ENCODE measurements at places on chromosomes 3 and 15.

DNA sequence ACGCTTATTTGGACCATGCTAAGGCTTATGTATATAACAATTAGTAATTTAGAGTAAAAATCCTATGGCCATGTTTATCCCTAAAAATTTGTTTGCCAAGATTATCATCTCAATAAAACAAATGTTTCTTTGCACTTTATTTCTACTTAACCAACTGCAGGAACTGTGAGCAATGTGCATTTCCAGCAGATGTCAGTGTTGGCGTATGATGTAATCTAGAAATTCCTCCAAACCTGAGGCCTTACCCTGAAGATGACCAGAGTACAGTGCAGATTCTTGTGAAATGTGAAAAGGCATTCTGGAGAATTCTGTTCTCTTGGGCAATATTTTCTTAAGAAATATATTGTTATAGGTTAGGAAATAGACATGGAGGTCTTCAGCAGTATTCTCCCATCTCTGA lies 205.9 kb downstream of the MBNL1 start:
- peak; percentile 32 for DNase-seq

GRCh38 chr15:66251790-66252684 lies 1.5 kb downstream of the MEGF11 start:
- DNase-seq = peak; percentile 90

DNA sequence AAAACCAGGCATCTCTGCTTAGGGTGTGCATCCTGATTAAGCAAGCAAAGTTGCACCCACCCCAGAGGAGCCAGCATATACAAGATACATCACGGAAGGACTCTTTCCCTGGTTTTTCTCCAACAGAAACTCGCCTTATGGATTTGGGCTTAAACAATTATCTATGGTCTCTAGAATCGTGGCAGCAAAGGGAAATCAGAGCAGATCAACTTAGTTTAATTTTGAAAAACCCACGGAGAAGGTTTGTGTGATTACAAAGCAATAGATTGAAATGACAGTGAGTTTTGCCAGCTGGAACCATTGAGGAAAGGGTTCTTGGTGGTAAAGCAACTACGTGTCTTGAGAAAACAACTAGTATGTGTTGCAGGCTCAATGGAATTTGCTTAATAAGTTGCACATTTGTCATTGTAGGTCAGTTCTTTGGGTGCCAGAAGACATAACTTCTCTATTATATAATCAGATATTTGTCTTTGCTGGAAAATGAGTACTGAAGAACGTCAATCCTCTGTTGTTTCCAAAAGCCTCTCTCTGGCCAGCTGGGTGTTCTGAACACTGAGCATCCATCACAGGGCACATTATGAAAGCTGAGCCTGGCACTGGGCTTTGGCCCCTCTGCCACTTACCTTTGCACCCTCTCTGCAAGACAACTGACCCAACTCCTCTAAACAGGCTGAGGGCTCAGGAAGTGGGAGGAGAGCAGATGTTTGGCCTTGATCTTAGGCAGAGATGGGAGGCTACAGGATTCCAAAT lies 75.7 kb upstream of the FBN1 start:
- no peak for DNase-seq

GRCh38 chr3:194396859-194397756 lies 2.0 kb downstream of the GP5 start:
- peak; percentile 59 for DNase-seq

DNA sequence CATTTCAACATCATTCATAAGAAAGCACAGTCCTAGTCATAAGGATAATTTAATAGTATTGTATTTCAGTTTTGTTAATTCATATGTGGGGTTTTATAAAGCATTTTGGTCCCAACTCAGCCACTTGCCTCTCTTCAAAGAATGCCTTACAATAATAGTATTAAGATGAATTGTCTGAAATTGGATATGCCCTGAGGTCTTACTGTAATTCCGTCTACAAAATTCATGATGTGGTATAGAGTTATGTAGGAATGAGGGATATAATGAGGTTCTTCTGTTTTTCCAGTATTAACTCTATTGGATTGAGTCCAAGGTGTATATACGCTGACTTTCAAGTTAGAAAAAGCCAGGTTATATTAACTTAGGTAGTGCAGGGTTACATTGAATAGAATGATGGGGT lies 177.0 kb downstream of the GOLIM4 start:
- DNase-seq = no peak

DNA sequence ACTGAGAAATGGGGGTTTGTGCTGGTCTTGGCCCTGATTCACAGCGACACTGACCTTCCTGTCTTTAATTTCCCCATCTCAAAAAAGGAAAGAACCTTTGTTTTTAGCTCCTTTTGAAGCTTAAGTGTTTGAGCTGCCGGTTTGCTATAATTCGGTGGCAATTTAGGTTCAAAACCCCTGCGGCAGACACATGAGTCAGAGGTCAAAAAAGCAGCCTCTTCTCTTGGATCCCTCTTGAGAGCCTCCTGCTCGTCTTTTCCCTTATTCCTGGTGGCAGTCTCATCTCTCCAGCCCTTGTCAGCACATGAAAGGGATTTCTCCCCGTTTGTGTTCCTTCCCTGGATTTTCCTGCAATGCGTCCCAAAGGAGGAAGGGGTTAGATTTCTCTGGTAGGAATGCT lies 64.5 kb downstream of the GRIP2 start:
- DNase-seq = no peak

- DNase-seq = no peak
Measured at GRCh38 chr15:47384341-47384740, 333.0 kb upstream of the SEMA6D start.

GRCh38 chr3:52108302-52109232 lies 45.7 kb downstream of the POC1A start:
- no peak for DNase-seq

DNA sequence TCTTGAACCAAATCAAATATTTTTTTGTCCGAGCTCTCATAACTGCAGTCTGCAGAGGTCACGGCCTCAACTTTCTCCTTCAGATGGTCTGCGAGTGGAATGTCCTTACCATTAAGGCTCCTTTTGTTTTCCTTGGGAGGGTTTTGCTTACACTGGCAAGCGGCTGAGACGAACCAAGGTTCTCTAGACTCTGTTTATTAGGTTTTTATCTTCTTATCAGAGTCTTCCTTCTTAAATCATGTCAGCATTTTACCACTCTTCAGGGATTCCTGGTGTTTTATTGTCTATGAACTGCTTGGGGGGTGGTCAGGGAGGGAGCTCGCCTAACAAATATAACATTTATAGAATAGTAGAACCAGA lies 773.7 kb upstream of the NR2F2 start:
- DNase-seq = no peak

DNA sequence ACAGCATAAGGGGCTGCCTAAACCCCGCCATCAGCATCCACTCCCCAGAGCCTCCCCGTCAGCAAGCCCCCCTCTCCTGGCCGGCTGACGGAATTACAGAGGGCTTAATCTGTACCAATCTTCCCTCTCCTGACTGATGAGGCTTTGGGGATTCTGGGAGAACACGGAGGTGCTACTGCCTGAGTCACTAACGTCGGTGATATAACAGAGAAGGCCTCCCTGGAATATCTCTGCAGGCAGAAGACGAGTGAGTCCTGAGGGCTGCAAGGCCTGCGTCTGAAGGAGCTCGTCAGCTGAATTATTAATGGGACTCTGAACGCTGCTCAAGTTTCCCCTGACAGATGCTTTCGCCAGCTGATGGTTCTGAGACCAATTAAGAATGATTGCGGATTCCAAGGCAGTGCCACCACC lies 147.7 kb downstream of the XXYLT1 start:
- no peak for DNase-seq

GRCh38 chr3:50192689-50193141 lies 1.3 kb downstream of the GNAT1 start:
- peak; percentile 94 for DNase-seq

GRCh38 chr3:23944007-23944783 lies 891 bp upstream of the NR1D2 start:
- no peak for DNase-seq

DNA sequence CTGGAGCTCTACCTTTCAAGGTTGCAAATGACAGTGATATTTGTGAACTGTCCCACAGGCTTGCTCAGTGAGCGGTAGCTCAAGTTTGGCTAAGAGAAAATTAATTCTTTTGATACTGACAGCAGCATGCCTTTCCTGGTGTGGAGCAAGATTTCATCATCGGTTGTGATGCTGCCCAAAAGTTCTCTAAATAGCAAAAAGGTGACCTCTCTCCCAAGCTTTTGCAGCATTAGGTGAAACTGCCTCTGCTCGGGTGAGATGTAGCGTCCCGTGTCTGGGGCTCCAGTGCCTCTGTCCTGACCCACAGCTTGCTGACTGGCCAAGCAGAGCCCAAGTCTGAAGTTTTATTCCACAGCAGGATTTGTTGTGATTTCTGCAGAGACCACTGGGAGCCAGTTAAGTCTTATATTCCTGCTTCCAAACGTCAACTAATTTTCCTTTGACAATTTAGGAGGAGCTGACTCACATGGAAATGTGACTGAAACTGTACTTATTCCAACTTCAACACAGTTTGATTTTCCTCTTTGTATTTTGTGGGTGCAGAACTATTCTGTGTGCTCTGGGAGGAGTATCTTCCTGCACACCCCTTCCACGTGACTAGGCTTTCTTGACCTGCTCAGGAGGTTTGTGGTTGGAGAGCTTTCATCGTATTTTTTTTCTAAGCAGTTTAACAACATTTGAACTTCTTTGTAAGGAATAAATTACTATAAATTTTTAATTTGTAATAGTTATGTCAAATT lies 5.9 kb downstream of the SYNM start:
- DNase-seq = no peak

- no peak for DNase-seq
Measured at GRCh38 chr3:13885704-13886010, 5.8 kb upstream of the WNT7A start.

DNA sequence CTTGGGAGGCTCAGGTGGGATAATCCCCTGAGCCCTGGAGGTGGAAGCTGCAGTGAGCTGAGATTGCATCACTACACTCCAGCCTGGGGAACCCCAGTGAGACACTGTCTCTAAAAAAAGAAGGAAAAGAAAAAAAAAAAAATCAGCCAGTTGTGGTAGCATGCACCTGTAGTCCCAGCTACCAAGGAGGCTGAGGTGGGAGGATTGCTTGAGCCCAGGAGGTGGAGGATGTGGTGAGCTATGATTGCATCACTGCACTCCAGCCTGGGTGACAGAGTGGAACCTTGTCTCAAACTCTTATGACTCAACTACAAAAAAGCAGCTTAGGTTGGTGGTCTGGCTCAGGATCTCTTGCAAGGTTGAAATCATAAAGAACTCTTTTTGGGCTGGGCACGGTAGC lies 19.3 kb upstream of the GPX1 start:
- peak; percentile 42 for DNase-seq

GRCh38 chr15:92612891-92613290 lies 42.7 kb downstream of the FAM174B start:
- no peak for DNase-seq

- no peak for DNase-seq
Measured at GRCh38 chr3:170307671-170308405, 49.7 kb upstream of the SKIL start.

- no peak for DNase-seq
Measured at GRCh38 chr3:2826453-2826852, 283.7 kb downstream of the IL5RA start.

GRCh38 chr3:10457560-10457959 lies 47.8 kb downstream of the ATP2B2 start:
- DNase-seq = no peak

GRCh38 chr3:122533931-122534334 lies 19.2 kb upstream of the KPNA1 start:
- DNase-seq = peak; percentile 82

GRCh38 chr3:185188816-185189215 lies 36.0 kb upstream of the C3orf70 start:
- DNase-seq = no peak

DNA sequence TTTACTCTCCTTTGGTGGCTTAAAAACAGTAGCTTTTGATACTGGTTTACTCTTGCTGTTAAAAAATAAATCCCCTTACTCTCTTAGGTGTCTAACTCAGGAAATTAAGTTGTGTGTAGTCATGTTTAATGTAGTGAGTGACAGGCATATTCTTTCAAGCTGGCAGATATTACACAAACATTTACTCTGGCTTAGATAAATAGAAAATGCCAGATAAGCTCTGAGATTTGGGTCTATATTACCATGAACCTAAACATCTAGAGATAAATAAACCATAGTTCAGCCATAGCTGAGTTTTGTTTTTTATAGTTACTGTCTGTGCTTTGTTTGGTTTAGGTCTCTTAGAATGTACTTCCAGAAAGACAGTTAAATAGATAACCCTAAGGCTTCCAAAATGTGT lies 2.4 kb downstream of the SEMA6D start:
- DNase-seq = no peak

- DNase-seq = peak; percentile 27
Measured at GRCh38 chr3:44478055-44478468, 592 bp upstream of the ZNF445 start.

DNA sequence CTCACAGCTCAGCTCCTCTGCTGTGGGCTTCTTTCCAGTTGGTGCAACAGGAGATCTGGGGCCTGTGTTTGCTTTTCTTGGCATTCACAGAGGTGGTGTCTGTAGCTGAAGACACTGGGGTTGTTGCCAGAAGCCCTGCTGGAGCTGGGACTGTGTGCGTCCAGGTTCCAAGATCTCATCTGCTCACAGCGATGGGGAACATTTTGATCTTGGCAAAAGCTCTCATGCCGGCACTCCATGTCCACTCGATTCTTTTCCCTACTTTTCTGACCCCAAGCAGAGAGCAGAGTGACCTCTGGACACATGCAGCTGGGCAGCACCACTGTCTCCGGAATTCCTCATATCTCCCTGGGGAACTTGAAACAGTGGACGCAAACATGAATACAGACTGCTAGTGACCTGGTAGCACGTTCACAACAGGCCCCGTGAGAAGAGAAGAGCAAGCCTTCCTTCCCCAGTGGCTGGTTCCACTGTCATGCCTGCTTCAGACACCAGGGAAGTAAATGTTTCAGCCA lies 36.1 kb upstream of the MECOM start:
- DNase-seq = no peak

- DNase-seq = no peak
Measured at GRCh38 chr3:192336286-192336685, 391.1 kb downstream of the FGF12 start.

- no peak for DNase-seq
Measured at GRCh38 chr3:26279091-26279490, 343.5 kb upstream of the LRRC3B start.

Data from GM13977 (cell line).